HL-60 (cell line): ENCODE measurements at places on chromosomes 1 and 21.

DNA sequence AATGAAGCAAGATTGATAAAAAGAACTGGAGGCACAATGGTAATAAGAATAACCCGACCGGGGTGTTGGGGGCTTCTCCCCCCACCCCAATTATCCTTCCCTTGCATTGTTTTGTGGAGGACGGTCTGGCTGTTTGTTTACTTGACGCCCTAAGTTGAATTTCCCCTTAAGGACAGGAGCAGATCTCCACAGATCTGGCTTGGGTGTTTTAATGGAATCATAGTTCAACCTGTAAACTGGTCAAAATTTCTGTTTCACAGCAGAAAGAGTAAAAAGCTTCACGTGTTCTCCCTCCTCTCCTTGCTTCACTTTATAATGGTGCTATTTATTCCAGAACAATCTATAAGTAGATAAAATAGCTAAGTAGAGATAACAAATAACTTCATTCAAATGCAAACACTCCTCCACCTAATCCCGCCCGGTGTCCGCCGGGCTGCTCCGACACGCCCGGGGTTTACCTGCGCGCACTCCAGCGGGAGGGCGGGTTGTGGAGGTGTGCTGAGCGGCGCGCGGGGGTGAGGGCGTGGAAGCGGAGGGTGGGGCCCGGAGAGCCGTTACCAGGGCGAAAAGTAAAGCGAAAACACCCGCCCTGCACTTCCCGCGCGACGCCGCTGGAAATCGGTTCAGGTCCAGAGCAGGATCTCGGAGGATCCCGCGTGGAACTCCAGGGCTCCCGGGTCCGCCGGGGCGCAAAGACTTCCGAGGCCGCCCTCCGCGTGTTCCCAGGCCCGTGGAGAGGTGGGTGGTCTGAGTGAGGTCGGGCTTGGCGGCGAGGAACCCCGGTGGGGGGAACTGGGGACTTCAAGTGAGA, 2.0 kb upstream of the ATF3 start:
- DNase-seq: no peak

GRCh38 chr1:55828044-55828443, 612.9 kb upstream of the USP24 start:
- DNase-seq: no peak

- no peak for DNase-seq
These were observed 12.4 kb downstream of the HOOK1 start for GRCh38 chr1:59827055-59827643.

- peak; percentile 90 for DNase-seq
These were observed 98.8 kb downstream of the RASAL2 start for GRCh38 chr1:178192686-178193085.

- no peak for DNase-seq
These were observed 75.7 kb downstream of the DISC1 start for GRCh38 chr1:231702331-231702730.

- DNase-seq: peak; percentile 67
These were observed 83.9 kb upstream of the EDEM3 start for GRCh38 chr1:184838504-184838951.

DNA sequence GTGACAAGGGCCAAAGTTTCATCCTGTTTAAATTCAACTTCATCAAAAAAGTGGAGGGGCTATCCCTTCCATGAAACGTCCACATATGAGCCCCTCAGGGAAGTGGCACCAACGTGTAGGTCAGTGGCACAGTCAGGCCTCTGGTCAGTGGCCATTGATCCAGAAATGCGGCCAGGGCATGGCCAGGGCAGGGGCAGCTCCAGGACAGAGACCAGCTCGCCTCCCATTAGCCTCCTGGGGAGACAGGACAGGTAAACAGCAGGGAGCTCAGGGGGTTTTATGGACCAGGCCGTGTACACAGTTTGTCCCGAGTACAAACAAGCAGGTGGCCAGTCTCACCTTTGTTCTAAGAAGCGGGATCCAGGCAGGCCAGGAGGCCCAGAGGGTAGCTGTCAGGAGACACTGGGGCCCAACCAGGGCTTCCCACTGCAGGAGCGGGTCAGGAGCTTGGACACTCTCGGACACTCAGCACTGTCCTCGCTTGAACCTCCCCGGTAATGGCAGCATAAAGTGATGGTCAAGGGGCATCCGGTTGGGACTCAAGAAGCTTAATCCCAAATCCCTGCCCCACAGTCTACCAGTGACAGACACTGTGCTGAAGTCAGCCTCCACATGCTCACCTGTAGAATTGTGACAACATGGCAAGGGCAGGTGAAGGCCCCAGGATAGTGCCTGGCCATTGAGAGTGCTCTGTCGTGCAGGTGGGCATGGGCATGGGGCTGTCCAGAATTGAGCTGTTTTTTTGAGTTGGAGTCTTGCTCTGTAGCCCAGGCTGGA, 144.1 kb upstream of the ERRFI1 start:
- DNase-seq: no peak

DNA sequence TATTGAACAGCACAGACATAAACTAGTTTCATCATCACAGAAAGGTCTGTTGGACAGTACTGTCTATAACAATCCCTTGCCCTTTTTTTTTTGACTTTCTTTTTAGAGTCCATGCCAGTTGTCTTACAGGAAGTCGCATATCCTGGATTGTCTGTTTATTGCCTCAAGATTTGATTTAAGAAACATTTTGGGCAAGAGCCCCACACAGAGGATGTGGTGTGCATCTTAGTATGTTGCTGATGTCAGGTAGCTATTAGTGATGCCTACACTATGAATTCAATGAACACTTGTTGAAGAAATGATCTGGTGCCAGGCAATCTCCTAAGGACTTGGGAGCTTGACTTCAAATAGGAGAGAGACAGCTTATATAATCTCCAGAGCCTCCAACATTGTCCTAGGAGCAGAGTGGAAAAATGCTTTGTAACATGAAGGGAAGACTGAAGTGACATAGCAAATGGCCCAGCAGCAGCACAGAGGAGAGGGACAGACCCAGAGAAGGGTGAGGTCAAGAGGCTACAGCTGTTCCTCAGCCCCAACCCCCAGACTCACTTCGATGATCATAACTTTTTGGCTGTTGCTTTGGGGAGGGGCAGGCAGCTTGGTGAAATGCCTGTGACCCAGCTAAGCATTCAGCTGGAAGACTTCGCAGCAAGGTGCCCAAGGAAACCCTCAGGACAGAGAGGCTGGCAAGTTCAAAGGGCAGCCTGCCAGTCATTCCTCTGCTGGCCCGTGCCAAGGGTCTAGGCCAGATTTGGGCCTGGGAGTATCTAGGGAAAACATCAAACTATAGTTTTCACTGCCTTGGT, 7.5 kb upstream of the RAB29 start:
- no peak for DNase-seq

GRCh38 chr1:41160498-41161110, 81.5 kb downstream of the SCMH1 start:
- DNase-seq: no peak

DNA sequence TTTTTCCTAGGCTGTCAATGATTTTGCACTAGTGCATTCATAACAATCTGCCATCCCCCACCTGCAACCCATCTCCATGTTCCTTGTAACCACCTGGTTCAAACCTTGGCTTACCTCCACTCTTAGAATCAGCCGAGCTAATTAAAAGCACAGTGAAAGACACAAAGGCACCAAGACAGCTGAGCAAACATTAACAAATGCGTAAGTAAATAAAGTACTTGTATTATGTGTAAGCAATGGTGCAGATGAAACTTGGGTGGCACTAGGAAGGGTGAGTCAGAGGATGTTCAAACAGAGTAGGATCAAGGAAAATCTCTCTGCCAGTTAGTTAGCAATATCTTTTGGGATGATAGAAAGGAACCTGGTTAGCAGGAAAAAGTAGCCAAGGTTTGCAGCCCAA, 5.1 kb upstream of the FOXJ3 start:
- DNase-seq: no peak

DNA sequence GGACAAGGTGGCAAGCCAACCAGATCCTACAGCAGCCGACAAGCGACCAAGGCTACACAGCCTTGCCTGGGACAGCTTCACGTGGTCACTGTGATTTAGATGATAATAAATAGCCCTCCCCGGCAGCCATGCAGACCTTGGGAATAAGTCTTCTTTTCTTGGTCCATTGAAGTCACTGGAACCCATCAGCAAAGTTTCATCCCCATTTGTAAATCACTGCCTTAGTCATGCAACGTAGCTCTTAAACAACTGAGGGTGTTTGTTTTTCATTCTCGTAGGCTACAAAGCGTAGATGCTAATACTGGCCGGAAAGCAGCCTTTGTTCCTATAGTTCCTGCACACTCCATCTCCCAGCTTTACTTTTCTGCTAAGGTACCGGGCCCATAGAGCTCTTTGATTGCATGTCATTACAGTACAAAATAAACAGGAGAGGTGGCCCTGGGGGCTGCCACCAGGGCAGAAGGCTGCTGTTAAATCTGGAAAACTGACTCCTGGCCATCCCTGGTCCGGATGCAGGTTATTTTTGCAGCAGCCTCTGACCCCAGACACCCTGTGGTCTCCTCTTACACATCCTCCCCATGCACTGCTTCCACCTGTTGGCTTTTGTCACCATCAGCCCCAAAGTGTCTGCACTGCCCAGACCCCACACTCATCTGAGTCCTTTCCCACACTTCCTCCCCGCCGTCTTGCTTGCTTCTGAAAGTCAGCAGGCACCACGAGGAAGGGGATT, 105.5 kb downstream of the TOMM20 start:
- no peak for DNase-seq

DNA sequence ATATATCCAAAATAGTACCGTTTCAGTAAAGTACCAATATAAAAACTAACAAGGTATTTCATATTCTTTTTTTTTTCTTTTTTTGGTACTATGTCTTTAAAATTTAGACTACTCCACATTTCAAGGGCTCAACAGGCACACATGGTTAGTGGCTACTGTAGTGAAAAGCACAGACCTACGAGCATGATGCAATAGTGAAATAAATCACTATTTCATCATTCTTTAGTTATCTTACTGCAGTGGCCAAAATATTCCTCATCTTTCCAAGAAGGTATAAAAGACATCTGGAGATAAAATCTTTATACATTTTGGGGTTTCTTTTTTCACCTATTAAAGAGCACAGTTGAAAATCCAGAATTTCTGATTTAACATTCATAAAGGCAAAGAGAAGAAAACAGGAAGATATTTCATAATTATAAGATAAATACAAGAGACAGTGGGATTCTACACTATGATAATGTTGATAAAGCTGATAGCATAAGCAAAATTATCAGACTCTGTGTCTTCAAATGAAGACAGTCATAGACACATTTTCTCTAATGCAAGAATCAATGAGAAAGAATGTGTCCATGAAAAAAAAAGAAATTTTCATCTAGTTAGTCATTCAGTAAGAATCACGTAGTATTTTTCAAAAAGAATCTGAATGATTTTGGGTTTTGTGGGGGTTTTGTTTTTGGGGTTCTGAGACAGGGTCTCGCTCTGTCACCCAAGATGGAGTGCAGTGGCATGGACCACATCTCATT, 41.9 kb downstream of the CEP170 start:
- no peak for DNase-seq

DNA sequence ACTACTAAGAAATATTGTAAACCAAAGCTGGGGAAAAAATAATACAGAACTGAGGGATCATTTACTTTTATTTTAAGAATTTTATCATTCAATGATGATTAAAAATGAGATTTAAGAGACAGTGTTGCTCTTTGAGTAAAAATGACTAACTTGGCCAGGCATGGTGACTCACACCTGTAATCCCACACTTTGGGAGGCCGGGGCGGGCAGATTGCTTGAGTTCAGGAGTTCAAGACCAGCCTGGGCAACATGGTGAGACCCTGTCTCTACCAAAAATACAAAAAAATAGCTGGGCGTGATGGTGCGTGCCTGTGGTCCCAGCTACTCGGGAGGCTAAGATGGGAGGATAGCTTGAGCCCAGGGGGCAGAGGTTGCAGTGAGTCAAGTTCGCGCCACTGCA, 21.8 kb upstream of the PLEKHO1 start:
- DNase-seq: no peak

DNA sequence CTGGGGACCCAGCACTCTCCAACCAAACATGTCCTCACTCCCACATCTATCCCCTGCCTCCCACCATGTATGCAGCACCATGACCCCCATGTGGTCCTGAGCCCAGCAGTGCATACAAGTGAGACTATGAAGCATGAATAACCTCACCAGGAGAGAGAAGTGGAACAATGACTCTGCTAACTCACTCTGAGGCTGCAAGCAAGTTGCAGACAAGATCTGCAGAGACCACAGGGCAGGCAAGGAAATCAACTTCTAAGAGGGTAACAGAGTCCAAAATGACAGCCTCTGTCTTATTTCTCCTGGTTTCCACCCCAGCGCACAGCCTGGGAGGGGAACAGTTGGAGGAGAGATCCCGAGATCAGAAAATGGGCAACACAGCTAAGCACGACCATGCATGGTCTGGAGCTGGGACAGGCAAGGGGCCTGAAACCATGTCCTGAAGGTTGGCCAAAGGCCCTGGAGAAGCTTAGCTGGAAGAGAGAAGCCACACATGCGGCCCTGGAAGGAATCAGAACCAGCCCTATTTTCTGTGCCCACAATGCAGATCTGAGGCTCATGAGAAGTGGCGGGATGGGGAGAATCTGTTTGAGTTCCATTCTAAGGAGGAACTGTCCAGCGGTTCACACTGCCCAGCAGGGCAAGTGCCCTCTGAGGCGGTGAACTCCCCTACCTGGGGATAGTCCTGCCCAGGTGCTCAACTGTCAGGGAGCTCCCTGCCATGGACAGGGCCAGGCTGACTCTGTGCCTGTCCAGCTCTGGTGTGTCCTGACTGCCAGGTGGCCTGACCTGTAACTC, 12.5 kb upstream of the REN start:
- no peak for DNase-seq

DNA sequence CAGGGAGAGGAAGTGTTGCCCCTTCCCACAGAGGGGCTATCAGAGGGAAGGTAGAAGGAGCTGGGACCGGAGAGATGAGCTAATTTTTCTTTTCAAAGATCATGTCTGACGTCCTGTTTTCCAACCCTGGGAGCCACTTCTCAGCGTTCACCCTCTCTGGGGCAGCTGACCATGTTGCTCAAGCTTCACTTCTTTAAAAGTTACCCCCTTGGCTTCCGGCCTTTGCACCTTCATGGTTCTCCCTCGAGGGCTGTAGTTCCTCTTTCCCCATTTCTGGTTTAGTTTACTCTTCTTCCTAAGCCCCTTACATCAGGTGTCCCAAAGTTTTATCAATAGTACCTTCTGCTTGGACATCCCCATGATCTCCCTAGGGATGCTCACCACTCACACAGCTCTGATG, 23.8 kb upstream of the CSF1 start:
- DNase-seq: peak; percentile 92

DNA sequence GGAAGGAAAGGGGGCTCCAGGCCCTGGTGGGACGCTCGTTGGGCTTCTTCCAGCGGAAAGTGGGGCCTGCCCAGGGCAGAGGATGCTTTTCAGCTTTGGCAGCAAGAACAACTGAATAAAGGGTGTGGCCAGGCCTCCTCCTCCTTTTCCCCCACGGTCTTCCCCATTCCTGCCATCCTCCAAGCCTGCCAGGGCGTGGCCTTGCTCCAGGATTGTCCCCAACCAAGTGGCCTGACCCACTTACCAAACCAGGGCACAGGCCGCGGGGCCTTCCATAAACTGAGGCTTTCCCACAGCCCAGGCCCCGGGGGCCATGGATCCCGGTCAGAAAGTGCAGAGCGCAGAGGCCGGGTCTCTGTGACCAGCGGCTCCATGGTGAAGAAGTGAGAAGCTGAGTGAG, 33.6 kb downstream of the CASZ1 start:
- DNase-seq: no peak
